Omental fat pad (tissue), 4 donors: ENCODE measurements at places on chromosomes 6 and 20. TPM values are rescaled to one million over a fixed set of nuclear protein-coding genes. Genes with fewer than 3 reads are reported as not detected.
A peak's percentile ranks its signal among the peaks of the same experiment; 100 is the strongest.

GRCh38 chr6:157443066-157443800 is 62.2 kb downstream of the ZDHHC14 start:
- no peak for DNase-seq

DNA sequence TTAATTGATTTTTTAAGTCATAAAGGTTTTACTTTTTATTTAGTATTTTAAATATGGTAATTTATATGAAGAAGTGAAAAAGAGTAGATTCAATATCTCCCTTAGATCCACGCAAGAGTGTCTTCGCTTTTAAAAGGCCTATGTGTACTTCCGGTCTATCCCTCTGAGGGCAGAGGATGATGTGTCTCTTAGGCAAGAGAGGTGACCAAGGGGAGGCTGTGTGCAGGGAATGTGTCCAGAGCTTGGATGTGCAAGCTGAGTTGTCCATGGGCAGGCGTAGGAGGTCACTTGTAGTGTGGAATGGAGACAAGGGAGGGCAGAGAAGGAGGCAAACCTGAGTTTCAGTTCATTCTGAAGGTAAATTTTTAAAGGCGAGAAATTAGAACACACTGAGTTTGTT is 113.9 kb downstream of the CRYBG1 start:
- DNase-seq: no peak

GRCh38 chr6:43886067-43886461 is 116.1 kb downstream of the VEGFA start:
- no peak for DNase-seq

DNA sequence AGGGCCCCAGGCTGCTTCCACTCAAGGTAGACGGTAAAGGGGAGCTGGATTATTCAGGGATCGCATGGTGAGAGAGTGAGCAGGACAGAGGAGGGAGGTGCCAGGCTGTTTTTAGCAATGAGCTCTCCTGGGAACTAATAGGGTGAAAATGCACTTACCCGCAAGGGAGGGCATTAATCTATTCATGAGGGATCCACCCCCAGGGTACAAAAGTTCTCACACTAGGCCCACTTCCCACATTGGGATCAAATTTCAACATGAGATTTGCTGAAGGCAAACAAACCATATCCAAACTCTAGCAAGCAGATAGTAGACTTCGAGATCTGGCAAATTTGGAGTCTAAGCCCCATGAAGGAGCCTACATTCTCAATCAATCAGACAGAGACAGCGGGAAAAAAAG is 408.6 kb downstream of the RNF144B start:
- no peak for DNase-seq

DNA sequence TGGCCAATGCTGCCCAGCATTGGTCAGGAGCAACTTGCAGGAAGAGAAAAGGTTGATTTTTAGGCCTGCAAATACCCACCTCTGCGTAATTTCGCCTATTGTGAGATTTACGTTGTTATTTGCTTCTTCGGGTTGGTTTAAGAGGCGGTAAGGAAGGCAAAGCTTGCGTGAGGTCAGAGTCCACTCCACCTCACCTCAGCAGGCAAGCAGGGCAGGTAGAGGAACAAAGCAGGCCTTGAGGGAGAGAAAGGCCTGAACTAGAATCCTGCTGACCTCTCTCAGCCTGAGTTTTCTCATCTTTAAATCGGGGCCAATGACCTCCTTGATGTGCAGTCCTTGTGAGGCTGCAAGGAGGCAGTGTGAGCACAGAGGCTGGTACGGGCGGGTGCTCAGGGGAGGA is 239.1 kb downstream of the CDC5L start:
- DNase-seq: no peak

- DNase-seq: no peak
Measured at GRCh38 chr6:54579011-54579410, 267.6 kb upstream of the FAM83B start.

GRCh38 chr6:168575346-168576098 is 134.5 kb downstream of the SMOC2 start:
- no peak for DNase-seq

DNA sequence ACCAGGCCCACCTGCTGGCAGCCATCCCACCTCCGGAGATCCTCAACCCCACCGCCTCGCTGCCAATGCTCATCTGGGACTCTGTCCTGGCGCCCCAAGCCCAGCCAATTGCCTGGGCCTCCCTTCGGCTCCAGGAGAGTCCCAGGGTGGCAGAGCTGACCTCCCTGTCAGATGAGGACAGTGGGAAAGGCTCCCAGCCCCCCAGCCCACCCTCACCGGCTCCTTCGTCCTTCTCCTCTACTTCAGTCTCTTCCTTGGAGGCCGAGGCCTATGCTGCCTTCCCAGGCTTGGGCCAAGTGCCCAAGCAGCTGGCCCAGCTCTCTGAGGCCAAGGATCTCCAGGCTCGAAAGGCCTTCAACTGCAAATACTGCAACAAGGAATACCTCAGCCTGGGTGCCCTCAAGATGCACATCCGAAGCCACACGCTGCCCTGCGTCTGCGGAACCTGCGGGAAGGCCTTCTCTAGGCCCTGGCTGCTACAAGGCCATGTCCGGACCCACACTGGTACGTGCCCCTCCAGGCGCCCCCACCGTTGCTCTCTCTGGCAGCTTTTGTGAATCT is 1.1 kb downstream of the SNAI1 start:
- DNase-seq: no peak

The SNX9 gene
- total RNA-seq: 63.3 TPM

- DNase-seq: no peak
Measured at GRCh38 chr6:6348256-6348655, 27.8 kb upstream of the F13A1 start.

DNA sequence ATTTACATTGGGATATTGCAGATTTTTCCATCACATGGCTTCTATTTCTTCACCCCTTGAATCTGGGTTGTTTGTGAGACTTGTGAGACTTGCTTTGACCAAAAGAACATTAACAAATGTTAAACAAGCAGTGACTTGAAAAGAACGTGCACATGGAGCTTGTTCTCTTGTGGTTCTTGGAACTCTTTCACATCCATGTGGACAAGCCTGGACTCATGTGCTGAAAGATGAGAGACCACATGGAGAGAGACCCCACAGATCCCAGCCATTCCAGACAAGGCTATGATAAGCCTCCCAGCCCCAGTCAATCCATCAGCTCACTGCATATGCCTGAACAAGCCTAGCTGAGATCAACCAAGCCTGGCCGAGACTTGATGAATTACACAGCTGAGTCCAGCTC is 1365.7 kb upstream of the GJE1 start:
- no peak for DNase-seq

The CNKSR3 gene
- 5.2 TPM for total RNA-seq

- DNase-seq: no peak
Measured at GRCh38 chr6:166970091-166970490, 13.7 kb upstream of the RNASET2 start.

DNA sequence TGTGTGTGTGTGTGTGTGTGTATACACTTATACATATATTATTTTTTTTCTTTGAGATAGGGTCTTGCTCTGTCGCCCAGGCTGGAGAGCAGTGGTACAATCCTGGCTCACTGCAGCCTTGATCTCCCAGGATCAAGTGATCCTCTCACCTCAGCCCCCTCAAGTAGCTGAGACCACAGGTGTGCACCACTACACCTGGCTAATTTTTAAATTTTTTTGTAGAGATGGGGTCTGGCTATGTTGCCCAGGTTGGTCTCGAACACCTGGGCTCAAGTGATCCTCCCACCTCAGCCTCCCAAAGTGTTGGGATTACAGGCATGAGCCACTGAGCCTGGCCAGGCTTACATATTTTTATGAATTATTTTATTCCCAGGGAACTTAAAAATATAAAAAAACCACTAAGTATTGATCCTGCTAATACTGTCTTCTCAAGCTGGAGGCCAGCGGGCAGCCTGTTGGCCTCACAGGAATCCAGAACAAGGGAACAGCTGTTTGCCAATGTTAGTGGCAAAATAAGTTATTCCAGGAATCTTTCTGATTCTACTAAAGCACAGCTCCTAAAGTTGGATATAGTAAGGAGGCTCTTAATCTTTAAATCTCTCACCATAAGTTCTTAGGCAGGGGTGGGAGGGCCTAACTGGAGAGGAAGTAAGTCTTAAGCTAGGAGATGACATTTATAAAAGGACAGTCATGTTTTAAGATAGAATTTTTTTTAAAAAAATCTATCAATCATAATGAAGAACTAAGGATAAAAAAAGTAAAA is 135.5 kb upstream of the NUP153 start:
- DNase-seq: no peak

DNA sequence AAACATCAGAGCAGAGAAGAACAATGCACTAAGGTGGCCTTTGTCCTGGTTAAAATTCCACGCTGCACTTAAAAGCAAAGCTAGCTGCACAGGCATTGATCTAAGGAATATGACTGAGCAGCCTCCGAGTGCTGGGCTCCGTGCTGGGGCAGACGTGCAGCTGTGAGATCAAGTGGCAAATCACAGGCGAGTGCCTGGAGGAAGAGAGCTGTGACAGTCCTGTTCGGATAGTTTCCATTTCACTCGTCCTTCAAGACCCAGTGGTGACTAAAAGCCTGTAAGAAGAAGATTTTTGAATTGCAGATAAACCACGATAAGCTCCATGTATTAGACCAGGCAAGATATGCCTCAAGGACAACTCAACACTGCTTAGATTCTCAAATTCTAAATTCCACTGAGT is 247.9 kb downstream of the ANKRD60 start:
- no peak for DNase-seq

- no peak for DNase-seq
Measured at GRCh38 chr6:46755865-46756264, 9.1 kb downstream of the ANKRD66 start.

The KIF25 gene
- total RNA-seq: not detected

DNA sequence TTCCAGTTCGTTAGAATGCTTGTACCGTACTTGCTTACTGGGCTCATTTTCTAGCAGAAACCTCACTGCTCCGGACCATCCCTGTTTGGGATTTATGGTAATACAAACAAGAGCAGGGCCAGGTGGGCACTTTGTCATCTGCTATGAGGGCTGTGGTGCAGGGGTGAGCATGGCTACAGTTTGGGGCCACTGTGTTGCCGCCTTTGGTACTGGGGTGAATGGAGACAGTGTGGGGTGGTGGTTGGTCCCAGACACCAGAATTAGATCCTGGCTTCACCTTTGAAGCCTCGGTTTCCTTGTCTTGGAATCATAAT is 95.0 kb downstream of the TOX2 start:
- no peak for DNase-seq

The ZC2HC1B gene
- not detected for total RNA-seq

GRCh38 chr6:129493354-129493902 is 216.5 kb downstream of the ARHGAP18 start:
- DNase-seq: no peak

DNA sequence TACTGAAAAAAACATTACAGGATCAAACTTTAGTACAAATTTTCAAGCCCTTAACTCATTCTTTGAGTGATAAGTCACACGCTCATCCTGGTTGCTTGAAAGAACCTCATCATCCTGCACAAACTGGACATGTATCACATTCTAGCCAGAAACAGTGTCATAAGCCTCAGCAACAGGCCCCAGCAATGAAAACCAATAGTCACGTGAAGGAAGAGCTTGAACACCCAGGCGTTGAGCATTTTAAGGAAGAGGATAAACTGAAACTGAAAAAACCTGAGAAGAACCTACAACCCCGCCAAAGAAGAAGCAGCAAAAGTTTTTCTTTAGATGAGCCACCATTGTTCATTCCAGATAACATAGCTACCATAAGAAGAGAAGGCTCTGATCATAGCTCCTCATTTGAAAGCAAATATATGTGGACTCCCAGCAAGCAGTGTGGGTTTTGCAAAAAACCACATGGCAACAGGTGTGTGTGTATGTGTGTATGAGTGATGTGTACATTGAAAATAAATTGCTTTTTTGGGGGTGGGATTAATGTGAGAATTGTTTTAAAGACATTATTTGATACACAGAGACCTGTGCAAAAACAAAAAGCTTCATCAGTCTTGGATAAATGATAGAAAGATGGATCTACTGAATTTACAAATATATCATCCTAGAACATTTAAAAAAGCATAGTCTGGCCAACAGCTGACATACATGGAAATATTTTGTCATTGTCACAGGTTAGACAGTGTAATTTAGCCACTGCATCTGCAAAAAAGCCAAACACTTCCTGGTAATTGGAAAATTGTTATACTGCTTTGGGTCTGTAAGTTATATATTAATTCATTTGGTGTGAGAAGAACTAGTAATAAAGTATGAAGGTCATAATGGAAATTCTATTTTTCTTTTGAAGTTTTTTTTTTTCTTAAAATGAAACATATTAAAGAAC is 50.1 kb downstream of the PHF3 start:
- no peak for DNase-seq

GRCh38 chr6:683742-684440 is 9.0 kb downstream of the EXOC2 start:
- no peak for DNase-seq

GRCh38 chr6:126235363-126235762 is 104.6 kb upstream of the CENPW start:
- no peak for DNase-seq

DNA sequence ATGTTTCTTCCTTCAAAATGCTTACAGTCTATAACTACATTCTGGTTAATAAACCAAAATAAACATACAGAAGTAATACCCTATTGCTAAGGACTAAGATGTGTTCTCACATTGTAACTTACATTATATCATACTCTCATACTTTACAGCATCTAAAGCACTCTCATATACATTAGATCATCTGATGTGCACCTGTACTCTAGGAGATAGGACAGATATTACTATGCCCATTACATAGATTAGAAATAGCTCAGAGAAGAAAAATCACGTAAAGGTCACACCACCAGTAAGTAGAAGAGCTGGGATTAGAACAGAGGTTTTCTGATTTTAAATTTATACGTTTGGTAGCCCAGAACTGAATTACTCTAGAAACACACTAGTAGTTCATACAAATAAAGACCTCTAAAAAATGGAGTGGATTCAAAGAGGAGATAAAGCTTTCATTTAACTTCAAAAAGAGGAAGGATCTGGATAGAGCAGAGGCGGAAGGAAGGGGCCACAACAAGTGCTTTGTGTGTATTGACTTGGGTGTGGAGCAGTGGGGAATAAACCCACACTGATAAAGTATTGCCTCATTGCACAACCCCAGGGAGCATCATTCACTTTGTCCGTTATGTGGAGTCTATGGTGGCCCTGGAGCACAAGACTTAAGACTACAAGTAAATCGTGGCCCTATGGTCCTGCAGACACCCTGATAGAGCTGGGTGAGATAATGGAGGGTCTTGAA is 30.9 kb downstream of the SLC2A12 start:
- no peak for DNase-seq

- DNase-seq: peak; percentile 50
Measured at GRCh38 chr6:166058064-166058739, 109.4 kb downstream of the TBXT start.

The APCDD1L gene
- total RNA-seq: not detected

The PRICKLE4 gene
- 8.9 TPM for total RNA-seq

The LHFPL5 gene
- not detected for total RNA-seq

The RSPH9 gene
- total RNA-seq: 0.44 TPM

The MCM3 gene
- 24.8 TPM for total RNA-seq

The SOBP gene
- total RNA-seq: 9.6 TPM

The EPPIN gene
- not detected for total RNA-seq

DNA sequence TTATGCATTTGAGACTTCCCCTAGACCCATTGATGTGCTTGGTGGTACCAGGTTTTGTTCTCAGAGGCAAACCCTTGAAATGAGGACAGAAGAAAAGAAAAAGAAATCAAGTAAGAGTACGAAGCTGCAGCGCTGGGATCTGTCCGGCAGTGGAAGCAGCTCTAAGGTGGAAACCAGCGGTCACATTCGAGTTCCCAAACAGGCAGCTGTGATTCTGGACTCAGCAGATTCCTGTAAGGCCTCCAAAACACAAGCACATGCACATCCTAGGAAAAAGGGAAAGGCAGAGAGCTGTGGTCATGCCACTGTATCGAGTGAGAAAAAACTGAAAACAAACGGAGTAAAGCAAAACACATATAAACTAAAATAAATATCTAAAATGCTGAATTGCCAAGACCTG is 4.5 kb downstream of the FAM217B start:
- no peak for DNase-seq
